ENCODE measurements at places on chromosomes 1 and 21.

DNA sequence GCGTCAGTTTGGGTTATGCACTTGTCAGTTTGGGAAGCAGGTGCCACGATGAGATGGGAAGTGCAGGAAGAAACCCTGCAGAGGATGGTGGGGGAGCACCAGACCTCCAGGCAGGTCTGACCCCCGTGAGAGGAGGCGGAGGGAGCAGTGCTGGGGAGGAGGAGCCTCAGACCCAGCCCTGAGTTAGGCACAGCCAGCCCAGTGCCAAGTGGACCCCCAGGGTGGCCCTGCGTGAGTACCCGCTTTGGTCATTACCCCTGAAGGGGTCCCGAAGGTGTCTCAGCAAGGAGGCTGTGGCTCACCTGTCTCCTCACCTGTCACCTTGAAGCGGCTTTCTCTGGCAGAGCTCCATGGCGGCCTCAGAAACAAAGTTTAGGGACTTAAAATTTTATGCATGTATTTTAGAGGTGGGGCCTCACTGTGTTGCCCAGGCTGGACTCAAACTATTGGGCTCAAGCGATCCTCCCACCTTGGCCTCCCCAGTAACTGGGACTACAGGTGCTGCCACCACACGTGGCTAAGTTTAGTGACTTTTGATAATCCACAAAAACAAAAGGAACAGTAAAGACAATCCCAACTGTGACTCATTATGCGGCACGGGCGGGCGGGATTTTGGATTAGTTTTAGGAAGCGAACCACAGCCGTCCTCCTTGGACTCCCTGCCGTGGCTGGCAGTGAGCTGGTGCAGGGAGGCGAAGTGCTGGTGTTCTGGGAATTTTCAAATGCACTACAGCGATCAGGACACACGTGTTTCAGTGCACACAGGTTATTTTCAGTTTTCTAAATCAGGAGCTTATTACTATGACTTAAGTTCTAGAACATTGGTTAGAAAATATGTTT, 4.7 kb downstream of the AGPAT3 start:
- DNase-seq = no peak

DNA sequence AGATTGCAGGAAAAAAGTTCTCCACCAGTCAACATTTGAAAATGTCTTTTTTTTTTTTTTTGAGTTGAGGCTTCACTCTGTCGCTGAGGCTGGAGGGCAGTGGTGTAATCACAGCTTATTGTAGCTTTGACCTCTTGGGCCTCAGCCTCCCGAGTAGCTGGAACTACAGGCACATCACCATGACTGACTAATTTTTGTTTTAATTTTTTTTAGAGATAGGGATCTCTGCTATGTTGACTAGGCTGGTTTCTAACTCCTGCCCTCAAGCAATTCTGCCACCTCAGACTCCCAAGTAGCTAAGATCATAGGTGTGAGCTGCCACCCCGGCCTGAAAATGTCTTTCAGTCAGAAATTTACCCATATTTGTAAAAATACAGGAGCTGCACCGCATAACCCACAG, 30.6 kb upstream of the USP24 start:
- DNase-seq = peak; percentile 12

DNA sequence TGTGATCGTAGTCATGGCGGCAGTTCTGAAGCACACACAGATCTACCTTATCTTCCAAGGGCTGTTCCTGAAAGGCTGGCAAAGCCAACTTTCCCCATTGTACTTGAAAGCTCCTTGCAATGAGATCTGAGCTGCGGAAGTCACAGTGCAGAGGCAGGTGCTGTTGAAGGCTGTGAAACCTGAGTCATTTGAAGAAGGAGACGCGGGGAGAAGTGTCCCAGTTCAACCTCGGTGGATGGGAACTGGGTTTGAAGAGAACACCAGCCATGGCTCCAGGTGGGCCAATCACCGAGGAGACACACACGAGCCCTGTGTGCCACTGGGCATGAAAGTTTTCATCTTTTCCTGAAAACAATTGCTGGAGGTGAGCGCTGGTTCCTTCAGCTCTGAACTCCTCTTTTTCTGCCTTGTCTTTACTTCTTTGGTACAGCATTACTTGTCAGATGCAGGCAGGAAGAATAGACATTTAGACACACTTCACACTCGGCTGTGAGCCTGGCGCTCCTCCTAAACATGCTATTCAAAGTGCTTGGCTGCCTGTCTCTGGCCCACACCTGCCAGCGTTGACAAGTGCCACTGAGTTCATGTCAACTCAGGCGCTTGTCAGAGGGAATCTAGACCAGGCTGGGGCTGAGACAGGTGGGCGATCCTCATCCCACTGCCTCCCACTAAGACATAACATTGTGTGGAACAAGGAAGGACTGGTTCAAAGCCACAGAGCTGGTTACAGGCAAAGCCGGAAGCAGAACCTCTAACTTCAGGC, 25.7 kb upstream of the PDE9A start:
- DNase-seq = no peak

DNA sequence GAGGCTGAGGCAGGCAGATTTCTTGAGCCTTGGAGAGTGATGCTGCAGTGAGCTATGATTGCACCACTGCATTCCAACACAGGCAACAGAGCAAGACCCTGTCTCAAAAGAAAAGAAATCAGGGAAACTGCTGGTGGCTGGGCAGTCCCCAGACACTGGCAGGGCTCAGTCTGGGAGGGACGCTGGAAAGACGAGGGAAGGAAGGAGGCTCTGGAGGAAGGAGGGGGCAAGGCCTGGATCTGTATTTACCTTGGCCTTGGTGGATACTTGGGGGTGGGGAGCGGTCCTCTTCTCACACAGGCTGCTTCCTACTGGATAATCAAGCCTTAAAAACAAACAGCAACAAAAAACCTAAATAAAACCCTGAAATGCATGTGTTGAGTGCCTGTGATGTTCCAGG, 24.4 kb downstream of the KCNQ4 start:
- no peak for DNase-seq

- no peak for DNase-seq
These were observed 51.7 kb downstream of the PAX7 start for GRCh38 chr1:18682375-18682774.

GRCh38 chr1:3553166-3553939, 58.0 kb downstream of the MEGF6 start:
- DNase-seq = no peak

DNA sequence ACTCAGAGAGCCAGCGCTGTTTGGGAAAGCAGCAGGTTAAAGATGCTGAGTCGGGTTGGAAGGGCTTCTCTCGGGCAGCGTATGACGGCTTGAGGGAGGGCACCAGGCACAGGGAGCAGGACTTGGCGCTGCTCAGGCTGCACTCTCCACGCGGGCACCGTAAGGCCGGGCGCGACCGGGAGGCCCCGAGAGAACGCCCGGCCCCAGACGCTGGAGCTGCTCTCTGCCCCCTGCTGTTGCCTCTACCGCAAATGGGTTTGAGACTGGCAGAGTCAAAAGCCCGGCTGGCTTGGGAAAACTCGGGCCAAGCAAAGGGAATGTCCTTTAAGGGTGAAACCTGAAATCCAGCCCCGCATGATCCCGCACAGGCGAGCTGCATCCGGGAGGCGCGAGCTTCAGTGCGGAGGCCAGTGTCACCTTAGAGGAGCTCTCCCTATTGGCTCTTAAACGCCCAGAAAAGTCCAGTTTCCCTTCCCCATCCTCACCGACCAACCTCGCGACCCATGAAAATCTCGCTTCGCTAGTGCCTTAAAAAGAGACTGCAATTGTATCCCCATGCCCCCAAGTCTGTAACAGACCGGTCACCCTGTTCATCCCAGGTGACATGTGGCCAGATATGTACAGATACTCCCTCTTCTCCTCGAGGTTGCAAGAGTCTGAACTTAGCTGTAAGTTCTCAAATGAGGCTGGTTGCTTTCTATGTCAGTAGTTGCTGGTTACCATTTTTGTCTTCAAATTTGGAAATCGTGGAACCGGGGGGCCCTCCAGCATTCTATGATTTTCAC, 1.1 kb downstream of the PRRX1 start:
- peak; percentile 9 for DNase-seq

DNA sequence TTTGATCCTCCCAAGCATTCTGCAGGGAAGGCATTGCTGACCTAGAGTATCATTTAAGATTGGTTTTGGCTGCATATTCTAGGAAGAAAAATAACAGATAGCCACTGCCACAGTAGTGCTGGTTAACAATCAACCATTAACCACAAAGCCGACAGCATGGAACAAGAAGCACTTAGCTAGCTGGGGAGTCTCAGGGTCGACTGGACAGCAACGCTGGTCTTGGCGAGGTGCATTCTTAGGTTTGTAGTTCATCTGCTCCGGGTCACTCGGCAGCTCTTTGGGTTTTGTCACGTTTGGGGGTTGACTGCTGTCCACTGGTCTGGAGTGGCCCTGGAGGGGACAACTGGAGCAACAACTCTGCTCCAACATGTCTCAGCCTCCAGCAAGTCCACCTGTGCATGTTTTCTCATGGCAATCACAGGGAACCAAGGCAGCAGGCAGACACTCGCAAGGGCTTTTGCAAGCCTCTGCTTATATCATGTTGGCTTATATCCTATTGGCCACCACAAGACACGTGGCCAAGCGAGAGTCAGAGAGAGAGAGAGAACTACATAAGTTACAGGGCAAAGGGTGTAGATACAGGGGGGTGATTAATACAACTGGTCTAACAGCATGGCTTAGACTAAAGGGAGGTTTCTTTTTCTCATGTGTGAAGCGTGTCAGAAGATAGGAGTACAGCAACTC, 99.5 kb downstream of the LACTBL1 start:
- DNase-seq = no peak

DNA sequence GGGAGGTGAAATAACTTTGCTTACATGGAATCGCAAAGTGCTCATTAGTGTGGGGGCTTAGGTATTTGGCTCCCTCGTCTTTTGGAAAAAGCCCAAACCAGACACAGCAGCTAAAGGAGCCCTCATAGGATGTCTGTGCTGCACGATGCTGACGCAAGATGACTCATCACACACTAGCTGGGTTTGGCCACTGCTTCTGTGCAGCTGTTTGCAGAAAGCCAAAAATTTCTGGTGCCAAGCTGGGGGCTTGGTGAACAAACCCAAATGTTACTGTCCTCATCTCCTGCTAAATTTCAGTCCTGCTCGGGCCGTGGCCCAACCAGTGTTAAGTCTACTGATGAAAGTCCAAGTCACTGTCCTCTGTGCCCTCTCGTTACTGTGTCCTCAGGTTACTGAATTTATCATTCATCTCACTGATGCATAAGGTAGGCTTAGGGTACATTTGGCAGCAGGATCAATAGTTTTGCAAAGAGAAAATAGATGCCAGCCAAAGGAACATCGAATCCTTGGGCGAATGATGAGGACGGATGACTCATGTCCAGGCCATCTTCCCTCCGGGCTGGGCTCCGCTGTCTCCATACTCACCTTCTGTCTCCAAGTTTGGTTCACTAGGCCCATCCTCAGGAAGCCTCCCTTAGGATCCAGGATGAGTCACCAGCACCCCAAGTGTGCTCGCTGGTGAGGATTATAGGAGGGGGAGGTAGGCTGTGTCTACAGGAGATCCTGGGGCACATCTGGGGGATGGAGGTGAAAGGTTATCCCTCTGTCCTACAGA, 177.7 kb downstream of the ADSS2 start:
- DNase-seq = peak; percentile 71

- no peak for DNase-seq
These were observed 66.4 kb downstream of the IGSF21 start for GRCh38 chr1:18174037-18174436.

- no peak for DNase-seq
These were observed 20.0 kb downstream of the CITED4 start for GRCh38 chr1:40842207-40842606.

DNA sequence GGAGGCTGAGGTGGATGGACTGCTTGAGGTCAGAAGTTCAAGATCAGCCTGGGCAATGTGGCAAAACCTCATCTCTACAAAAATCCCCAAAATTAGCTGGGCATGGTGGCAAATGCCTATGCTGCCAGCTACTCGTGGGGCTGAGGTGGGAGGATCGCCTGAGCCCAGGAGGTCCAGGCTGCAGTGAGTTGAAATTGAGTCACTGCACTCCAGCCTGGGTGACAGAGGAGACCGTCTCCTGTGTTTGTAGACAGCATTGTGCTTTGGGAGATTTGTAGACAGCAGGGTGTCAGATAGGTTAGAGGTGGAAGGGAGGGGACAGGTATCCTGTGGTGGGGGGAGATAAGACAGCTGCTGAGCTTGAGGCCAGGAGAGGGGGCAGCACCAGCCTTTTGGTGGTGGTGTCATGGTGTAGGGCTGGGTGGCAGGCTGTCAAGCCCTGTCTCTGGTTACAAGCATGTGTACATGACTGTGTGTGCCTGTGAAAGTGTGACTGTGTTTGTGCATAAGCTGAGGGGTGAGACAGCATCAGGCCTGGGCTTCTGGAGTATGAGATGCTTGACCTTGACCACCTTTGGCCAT, 15.2 kb downstream of the PPFIA4 start:
- no peak for DNase-seq

DNA sequence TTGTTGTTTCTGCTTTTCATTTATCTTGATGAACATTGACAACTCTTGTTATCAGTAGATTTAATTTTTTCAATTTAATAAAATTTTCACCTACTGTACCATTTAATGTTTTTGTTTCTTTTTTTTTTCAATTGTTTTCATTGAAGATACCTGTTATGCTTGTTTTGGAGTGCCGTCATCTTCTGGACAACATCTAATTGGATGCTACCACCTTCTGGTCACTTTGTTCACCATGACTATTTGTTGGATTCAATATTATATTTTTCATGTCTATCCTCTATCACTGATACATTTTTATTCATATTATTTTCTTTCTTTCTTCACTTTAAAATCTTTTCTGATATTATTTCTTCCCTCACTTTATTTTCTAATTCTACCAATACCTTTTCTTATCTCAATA, 14.0 kb downstream of the KRTAP21-2 start:
- no peak for DNase-seq

DNA sequence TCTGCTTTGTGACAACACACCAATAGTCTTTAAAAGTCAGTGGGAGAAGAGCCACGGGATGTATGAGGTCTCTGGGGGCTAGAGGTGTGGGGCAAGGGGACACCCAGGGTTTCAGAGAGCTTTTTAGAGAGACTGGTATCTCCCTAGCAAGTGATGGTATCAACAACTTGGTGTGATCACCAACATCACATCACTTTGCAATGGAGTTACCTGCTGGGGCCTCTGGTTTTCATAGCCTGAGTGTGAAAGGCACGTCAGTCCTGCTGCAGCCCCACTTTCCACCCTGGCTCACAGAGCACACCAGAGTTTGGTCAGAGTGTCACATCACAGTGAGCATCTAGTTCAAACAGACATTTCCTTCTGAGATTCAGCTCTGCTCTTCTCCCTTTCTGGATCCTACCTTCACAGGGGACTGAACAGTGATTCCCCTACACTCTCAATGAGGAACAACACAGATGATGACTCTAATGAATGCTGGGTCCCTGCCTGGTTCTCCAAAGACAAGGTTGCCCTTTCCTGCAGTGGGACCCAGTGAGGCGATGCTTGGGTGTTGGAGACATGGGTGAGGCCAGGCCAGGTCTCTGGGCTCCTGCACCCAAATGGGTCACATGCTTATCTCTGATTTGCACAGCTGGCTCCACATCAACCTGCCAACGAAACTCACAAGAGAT, 2.0 kb upstream of the MAN1C1 start:
- DNase-seq = no peak

GRCh38 chr1:165444897-165445370, at the start of gene RXRG:
TSS of gene RXRG (minus strand) at chr1:165445126. CDS start at chr1:165444893, 233 bp downstream.
- no peak for DNase-seq

Data from suppressor macrophage (primary cell).